ENCODE measurements at places on chromosomes 7 and 10.

- no peak for DNase-seq
These were observed 2.4 kb downstream of the GPR158 start for GRCh38 chr10:25177093-25177753.

DNA sequence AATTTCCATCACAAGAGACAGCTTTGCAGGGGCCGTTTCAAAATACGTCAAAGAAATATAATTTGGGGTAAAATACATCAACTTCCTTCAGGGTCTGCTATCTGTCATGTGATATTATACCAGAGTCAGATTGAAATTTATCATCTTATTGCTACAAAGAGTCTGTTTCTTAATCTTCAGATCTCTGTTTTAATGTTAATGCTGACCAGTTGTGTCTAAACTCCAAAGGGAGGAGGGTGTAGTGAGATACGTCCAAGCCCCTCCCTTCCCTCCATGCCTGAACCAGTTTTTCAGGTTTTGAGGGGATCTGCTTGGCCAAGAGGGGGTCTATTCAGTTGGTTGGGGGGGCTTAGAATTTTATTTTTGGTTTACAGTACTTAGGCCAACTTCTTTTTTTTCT is 891.6 kb downstream of the GRM8 start:
- no peak for DNase-seq

GRCh38 chr7:151387161-151388006 is 22.5 kb downstream of the WDR86 start:
- DNase-seq: no peak

DNA sequence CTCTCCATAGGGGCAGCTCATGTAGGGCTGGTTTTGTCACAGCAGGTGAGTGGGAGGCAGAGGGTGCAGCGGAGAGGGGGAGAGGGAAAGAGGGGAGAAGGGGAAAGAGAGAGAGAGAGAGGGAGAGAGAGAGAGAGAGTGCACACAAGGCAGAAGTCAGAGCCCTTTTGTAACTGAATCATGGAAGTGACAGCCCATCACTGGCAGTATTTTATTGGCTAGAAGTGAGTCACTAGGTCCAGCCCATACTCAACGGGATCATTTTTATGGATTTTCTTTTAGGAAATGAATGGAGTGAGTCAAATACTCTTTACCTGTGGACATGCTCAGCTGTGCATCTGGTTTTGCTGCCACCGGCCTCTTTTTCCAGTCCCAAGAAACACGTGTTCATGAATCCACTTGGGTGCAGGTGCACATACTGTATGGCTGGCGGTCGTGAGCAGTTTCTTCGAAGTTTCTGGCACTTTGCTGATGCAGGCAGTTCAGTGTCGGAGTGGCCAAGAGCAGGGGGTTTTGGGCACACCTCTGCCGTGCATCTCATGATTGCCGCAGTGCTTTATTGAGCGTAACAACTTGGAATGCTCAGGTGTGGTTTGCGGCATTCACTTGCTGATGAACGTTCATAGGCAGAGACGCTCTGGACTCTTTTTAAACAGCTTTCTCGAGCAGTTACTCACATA is 40.3 kb downstream of the DOCK1 start:
- no peak for DNase-seq

DNA sequence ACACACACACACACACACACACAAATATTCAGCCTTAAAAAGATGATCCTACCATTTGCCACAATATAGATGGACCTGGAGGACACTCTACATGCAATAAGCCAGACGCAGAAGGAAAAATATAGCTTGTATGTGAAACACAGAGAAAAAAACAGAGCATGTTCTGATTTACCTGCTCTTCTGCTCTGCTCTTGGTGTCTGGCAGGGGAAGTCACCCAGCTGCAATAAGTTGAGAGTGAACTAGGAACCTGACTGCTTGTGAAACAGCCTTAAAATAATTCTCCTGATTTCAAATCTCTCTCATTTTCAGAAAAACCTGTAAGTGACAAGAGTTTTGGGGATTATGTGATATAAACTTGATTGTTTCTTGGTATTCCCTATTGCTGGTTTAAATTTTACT is 31.0 kb upstream of the KCND2 start:
- no peak for DNase-seq

GRCh38 chr10:391847-392704 is 256.8 kb downstream of the ZMYND11 start:
- no peak for DNase-seq

- DNase-seq: no peak
These were observed 185.0 kb downstream of the STK31 start for GRCh38 chr7:23894892-23895569.

DNA sequence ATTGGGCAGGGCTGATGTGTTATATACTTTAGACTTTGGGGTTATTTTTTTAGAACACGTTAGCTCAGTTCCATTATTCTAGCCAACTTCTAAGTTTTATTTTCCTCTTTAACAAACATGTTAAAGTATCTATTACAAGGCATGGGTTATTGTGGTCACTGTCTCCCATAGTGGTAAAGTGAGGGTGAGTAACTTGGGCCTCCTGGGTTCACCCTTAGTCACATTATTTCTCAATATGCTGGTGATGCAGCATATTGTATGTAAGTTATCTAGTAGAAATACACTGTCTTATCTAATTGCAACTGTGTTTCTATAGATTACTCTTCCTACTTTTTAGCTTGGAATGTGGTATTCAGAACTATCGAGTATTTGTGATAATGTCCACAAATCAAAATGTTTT is 65.9 kb downstream of the BBS9 start:
- DNase-seq: no peak

- no peak for DNase-seq
These were observed 55.6 kb upstream of the LBX1 start for GRCh38 chr10:101284744-101285463.

- DNase-seq: no peak
These were observed 53.4 kb upstream of the CYP2C8 start for GRCh38 chr10:95122736-95123135.

GRCh38 chr10:72886621-72887020 is 6.9 kb upstream of the OIT3 start:
- DNase-seq: no peak

GRCh38 chr7:105337529-105337928 is 51.2 kb downstream of the SRPK2 start:
- DNase-seq: no peak

DNA sequence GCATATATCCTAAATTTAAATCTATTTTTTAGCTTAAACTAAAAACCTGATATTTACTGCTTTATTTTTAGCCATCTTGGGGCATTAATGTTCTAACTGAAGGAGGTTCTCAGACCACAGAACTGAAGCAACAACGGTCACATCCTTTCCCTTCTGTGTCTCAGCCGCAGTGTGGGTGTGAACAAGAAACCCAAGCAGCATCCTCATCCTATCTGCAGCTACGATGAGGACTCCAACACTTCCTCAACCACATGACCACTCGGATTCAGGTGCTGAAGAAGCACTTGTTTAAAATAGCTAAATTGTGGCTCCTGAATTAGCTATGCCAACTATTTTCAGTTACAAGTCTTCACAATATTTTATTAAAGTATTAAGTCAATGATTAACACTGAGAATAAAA is 5.3 kb downstream of the ESYT2 start:
- no peak for DNase-seq

GRCh38 chr7:28599411-28599810 is 187.1 kb downstream of the CREB5 start:
- DNase-seq: no peak

- no peak for DNase-seq
These were observed 257.8 kb upstream of the GNAI1 start for GRCh38 chr7:79876848-79877252.

DNA sequence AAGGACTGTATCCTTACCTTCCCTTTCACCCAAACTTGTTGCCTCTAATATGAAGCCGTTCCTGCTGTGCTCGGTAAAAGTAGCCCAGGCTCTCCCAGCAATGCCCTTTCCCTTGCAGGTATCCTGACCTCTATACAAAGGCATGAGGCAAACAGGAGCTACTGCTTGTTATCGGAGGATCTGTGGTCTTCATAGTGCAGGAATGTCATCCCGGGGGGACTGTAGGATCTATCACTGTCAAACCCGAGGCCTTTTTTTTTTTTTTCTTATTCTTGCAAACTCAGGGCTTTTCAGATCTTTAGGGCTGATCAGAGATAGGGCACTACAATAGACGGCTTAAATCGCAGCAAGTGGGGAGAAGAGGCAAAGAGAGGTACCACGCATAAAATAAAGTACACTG is 1206.6 kb downstream of the TYW1 start:
- DNase-seq: no peak

DNA sequence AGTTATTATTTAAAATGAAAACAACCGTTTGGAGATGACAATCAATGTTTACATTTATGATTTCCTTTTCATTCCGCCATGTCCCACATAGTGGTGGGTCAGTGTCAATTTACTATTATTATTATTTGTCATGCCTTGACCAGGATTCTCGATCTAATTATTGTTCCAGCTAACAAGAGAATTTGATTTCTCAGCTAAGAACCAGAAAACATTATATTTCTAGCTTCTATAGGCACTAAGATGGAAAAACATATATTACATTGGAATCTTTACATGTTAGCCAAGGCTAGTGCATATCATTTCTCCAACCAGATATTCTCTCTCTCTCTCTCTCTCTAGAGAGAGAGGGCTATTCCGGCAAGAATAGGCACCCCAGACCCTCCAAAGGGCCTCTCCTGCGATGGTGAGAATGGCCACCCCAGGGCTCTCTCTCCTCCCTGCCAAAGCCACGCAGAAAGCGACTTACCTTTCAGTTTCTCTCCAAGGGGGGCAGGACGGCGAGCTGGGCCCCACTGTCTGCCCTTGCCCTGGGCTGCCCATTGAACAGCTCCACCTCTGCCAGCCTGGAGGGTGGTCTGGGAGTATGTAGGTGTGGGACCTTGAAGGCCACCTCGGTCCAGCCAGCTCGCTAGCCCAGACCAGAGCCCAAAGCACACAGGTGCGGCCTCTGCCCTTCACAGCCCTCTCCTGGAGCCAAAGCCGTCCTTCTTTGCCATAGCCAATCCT is 2.4 kb downstream of the HOXA3 start:
- DNase-seq: no peak

GRCh38 chr7:5677538-5678294 is 103.7 kb downstream of the RNF216 start:
- no peak for DNase-seq

GRCh38 chr10:51257511-51258248 is 183.4 kb downstream of the PRKG1 start:
- no peak for DNase-seq

- DNase-seq: no peak
These were observed 79.9 kb downstream of the ZMIZ1 start for GRCh38 chr10:79148452-79149344.

DNA sequence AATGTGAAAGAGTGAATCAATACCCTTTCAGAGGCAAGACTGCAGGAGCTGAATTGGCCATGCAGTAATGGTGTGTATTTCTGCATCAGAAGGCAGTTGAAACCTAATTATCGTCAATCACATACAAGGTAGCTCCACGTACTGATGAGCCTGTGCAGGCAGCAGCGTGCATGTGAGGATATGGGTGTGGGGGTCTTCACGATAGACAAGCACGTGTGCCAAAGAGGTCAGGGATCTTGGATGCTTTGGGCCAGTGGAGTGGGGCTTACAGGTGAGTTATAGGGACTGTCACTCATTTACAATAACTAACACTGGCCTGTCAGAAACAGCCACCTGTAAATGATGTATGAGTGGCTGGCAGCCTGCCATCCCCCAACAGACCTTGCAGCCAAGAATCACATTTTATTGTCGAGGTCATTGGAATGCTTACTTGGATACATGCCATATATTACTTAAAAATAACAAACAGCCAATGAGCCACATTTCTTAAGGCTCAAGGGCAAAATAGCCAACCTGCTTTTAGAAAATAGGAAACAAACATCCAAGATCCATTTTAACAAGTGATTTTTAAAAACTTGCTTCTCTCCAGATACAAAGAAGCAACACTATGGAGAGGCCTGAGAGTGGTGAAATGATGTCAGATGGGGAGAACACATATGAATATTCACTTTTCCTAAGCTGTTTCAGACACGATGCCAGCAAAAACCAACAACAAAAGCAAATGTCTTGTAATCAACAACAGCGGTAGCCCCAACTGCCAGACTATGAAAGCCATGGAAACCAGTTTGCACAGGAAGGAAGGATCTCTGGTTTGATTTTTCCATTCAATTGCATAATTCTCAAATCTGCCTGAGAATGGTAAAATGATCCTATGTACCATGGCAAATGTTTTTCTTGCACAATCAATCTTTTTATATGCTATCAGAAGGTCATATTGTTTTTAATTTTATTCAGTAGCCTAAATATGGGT is 210.7 kb downstream of the SKAP2 start:
- no peak for DNase-seq

DNA sequence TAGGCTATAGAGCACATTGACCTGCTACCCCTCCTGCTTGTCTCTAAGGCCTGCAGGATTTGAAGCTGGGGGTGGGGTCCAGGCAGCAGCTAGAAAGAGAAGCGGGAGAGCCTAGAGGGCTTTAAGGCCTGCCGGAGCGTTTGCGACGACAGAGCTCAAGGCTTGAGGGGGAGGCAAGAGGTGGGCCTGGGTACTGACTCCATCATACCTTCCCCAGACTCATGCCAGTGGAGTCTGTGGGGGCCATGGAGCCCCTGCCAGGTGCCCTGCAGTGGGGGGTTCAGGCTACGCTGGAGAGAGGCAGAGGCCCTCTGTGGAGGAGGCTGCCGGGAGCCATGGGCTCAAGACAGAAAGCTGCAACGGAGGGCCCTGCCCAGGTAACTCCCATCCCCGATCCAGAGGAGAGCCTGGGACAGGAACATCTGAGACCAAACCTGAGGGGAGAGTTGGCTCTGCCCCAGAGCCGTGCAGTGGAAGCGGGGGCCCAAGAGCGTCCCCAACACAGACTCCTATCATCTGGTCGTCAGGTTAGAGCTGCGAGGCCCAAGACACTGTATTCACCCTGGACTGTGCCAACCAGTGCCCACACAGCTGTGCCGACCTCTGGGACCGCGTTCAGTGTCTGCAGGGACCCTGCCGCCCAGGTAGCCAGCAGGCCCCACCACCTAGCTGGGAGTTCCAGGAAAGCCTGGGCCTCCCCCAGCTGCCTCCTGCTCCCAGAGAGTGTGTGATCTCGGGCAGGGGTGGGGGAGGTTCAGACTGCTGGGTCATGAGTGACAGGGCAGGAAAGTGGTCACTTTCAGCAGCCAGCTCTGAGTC is 13.2 kb upstream of the ZNF862 start:
- no peak for DNase-seq

DNA sequence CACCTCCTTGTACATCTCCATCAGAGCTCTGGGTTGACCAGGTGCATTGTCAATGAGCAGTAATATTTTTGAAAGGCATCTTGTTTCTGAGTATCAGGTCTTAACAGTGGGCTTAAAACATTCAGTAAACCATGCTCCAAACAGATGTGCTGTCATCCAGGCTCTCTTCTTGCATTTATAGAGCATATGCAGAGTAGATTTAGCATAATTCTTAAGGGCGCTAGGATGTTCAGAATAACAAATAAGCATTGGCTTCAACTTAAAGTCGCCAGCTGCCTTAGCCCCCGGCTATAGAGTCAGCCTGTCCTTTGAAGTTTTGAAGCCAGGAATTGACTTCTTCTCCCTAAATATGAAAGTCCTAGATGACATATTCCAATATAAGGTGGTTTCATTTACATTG is 130.5 kb upstream of the INSYN2A start:
- no peak for DNase-seq

DNA sequence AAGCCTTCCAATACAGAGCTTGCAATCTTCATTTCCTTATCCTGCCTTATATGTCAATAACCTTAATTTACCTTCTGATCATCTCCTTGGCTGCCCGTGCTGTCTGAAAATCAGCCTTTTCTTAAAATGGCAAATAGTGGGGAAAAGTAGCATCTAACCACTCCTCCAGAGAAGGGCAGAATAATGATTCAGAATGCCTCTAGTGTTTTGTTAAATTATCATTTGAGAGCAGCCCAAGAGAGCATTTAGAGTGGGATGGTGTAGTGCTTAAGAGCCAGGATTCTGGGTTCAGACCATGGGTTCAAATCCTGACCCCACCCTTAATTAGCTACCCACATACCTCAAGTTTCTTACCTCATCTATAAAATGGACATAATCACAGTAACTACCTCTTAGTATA is 4.6 kb upstream of the TMEM139 start:
- DNase-seq: no peak

Data from stimulated activated CD8-positive, alpha-beta memory T cell treated with anti-CD3 and anti-CD28 coated beads, Interleukin-7, amount 100 ng/mL, for 1 hour (primary cell).